Small intestine (tissue), 16 donors: ENCODE measurements at places on chromosomes 6 and 20.

GRCh38 chr6:146985111-146985510, 219.1 kb upstream of the STXBP5 start:
- peak; percentile 54 for DNase-seq

DNA sequence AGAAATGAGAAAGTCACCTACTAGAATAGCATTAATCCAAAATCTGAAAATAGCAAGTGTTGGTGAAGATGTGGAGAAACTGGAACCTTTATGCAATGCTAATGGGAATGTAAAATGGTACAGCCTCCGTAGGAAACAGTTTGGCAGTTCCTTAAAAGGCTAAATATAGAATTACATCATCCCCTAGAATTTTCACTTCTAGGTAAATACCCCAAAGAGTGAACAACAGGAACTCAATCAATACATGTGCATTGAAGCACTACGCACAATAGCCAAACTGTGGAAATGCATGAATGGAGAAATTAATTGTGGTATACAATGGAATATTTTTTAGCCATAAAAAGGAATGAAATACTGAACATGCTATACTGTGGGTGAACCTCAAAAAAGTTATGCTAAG, 982.0 kb upstream of the FLRT3 start:
- no peak for DNase-seq

DNA sequence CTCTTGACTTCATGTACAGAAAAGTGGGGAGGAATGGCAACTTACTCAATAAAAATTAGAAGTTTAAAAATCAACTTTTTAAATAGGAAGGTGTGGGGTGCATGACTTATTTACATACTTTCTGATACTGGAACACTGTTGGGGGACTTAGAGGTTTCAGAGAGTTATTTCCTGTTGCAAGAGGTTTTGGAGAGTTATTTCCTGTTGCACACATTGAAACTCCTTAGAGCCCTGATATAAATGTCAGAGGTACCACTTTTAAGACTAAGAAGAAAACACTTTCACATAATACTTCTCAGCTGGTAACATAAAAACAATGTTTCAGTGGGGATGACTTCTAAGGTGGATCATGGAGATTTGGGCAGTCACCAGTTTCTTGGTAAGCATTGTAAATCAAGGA, 579.9 kb downstream of the MMUT start:
- DNase-seq: no peak

GRCh38 chr6:136809091-136809860, 13.1 kb upstream of the PEX7 start:
- DNase-seq: no peak

- DNase-seq: peak; percentile 87
Measured at GRCh38 chr6:136226674-136227377, 23.3 kb downstream of the MTFR2 start.

DNA sequence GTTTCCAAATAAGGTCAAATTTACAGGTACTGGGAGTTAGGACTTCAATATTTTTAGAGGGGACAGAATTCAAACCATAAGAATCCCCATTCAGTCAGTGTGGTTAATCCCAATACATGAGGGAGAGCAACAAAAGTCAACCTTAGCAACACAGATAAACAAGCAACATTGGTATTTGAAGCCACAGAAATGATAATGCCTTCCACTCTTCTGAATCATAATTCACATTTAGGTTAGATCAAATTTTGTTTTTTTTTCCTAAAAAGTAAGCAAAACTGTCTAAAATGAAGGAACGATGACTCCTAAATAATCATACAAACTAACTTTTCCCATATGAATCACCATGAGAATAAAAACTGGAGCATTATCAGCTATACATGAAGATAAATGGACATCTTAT, 246.0 kb upstream of the TENT5A start:
- no peak for DNase-seq

GRCh38 chr20:58328836-58329235, 19.3 kb downstream of the RAB22A start:
- no peak for DNase-seq

DNA sequence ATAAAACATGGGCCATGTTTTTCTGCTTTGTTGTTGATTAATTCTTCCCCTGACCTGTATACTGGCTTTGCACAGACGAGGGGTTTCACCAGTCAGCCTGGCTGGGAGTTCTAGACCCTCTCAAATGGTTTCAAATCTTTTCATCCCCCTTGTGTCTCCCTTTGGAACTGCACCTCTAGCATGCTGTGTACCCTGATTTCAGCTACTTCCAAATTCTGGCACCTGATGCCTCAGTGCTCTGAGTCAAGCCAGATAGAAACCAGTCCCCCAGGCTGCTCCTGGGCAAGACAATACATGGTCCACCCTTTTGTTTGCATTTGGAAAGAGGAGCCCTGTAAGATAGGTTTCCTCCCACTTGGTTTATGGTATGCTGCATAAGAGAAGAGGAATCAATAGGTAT, 290.2 kb downstream of the BTBD3 start:
- peak; percentile 30 for DNase-seq

DNA sequence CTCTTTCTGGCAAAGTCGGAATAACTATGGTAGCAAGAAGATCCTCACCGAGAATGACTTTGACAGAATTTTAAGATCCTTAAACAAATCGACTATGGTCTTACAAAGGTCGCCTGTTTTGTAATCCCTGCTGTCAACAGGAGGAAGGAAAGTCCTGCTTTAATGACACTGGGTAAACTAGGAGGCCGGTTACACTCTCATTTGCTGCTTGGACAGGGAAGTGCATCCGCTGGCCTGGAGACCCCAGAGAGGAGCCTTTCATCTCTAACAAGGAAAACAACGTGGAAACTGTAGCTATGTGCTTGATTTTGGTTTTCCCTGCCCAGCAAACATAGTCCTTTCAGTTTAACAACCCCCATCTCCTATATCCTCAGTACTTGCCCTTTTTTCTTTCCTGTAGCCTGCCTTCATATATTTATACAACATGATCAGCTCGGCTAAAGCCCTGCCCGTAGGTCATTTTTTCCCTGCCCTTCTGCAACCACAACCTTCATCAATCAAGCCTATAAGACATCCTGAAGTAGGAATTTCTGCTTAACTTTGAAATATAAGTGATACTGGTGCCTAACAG, 97.2 kb upstream of the RIN2 start:
- no peak for DNase-seq

DNA sequence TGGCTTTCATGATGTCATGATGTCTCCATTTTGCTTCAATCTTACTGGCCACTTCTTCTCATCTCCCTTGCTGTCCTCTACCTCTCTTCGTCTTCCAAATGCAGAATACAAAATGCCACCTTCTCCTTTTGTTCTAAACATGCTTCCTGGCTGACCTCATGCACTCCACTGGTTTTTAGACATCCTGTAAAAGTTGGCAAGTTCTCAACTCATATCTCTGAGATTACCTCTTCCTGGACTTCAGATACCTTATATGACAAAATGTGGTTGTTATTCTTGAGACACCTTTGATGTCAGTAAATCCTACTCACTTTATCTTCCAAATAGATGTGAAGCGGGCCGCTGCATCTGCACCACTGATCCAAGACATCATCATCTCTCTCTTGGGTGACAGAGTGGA, 212.7 kb upstream of the FOXA2 start:
- no peak for DNase-seq

- no peak for DNase-seq
Measured at GRCh38 chr6:152423216-152424103, 213.7 kb downstream of the SYNE1 start.

- DNase-seq: no peak
Measured at GRCh38 chr6:68754681-68755213, 119.7 kb downstream of the ADGRB3 start.

DNA sequence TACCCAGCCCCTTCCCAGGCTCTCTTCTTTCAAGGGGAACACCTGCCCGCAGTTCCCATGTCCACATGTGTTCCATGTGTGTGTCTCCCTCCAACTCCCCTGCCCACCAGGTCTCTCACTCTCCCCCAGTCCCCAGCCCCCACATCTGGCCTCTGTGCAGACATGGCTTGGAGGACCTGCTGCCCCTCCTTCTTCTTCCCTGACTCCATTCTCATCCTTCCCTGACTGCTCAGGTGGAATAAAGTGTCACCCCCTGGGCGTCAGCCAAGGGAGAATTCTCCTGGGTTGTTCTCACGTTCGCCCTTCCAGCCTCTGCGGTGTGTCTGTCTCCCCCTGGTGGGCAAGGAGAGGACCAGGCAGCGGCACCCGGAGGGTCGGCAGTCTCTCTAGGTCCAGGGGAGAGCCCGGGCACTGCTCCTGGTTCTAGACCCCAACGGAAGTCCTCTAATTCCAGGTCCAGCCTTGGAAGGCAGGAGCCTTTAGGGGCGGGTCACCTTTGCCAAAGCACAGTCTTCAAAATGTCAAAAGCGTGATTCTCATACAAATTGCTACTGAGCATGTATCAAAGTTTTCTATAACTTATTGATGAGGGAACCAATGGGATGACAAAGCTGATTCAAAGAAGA, 50.5 kb downstream of the EBF4 start:
- DNase-seq: peak; percentile 70
